Stimulated activated CD8-positive, alpha-beta memory T cell treated with anti-CD3 and anti-CD28 coated beads, Interleukin-4, amount 100 ng/mL, for 4 hours (primary cell): ENCODE measurements at places on chromosomes 5 and 9.

- DNase-seq, result no peak
These were observed 65.7 kb upstream of the SHB start for GRCh38 chr9:38134611-38135237.

- DNase-seq, result no peak
These were observed 340.3 kb downstream of the KCNN2 start for GRCh38 chr5:114702136-114702535.

DNA sequence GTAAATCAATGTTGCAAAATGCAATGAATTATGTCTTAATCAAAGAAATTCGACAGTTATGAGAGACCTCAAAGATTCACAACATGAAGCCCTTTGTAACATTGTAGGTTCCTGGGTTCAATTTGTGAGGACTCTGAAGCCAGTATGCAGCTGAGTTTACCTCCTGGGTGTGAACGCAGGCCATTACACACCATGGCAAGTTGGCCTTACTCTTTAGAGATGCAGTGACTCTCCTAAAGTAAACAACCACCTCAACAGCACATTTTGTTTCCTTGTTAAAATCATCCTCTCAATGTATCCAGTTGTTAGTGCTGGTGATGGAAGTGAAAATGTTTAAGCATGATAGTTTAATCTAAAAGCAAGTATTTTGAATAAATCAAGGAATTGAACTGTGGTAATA lies 73.8 kb downstream of the JAKMIP2 start:
- no peak for DNase-seq

- no peak for DNase-seq
These were observed 63.9 kb downstream of the C9orf152 start for GRCh38 chr9:110143950-110144545.

GRCh38 chr5:74736759-74737158 lies 30.2 kb downstream of the GFM2 start:
- no peak for DNase-seq

DNA sequence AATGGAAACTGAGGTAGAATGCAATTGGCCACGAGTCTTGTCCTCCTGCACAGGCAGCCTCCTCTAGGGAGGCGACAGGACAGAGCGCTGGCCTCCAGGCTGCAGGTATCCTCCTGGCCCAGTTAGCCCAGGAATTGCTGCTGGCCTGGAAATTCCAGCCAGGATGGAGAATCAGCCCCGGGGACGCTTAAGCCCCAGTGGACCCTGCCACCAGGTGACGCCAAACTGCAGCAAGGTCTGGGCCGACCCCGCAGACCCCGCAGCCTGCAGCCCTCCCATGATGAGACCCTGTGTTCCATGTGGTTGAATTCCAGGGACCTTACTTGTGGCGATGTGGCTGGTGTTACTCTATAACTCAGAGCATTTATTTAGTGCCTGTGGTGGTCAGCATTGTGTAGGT lies 7.3 kb downstream of the CACFD1 start:
- no peak for DNase-seq

DNA sequence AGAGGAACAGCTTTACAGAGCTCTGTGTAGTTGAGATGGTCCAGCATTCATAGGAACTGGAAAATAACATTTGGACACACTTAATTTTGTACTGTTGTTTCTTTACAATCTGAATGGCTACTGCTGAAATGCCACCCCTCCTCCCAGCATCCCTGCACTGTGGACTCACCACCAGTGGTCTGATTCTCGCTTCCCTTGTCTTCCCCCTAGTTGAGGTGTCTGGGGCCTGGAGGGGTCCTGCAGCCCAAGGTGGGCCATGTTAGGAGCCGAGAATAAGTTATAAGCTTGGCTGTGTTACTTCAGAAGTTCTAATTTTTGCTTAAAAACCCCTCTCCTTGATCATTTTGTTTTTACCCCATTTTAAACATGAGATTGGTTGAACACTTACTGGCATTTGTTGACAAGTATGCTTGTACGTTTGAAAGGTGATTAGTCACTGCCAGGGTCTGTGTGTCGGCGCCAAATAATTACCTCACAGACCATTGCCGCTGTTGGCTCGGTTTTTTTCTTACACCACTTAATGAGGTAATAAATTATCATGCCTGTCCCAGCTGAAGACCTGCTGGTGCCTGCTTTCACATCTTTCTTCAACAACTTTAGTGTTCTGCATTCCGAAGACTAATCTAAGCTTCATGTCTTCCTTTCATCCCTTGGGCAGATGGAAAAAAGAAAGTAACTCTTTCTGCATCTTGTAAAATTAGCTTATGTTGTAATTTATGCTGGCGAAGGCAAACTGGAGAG lies 65.8 kb downstream of the MCCC2 start:
- no peak for DNase-seq

DNA sequence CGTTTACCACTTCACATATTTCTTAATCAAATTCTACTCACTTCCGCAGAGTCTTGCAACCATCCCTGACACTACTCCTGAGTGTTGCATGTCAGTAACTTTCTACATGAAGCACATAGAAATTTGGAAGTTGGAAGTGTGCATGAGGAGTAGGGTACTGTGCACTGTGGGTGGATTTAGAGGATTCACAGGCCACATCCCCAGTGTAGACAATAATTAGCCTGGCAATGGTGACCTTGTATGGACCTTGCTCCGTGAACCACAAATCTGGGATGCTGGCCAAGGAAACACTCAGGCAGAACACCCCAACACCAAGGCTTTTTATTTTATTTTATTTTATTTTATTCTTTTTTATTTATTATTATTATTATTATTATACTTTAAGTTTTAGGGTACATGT lies 25.5 kb downstream of the CTSL start:
- no peak for DNase-seq

- no peak for DNase-seq
These were observed at the start of gene NKD2 for GRCh38 chr5:1008451-1009358. Gene NKD2, plus strand, starts transcription at chr5:1008802. Its CDS starts 256 bp downstream, at chr5:1009058.

GRCh38 chr9:89564346-89564878 lies 40.4 kb upstream of the GADD45G start:
- no peak for DNase-seq

DNA sequence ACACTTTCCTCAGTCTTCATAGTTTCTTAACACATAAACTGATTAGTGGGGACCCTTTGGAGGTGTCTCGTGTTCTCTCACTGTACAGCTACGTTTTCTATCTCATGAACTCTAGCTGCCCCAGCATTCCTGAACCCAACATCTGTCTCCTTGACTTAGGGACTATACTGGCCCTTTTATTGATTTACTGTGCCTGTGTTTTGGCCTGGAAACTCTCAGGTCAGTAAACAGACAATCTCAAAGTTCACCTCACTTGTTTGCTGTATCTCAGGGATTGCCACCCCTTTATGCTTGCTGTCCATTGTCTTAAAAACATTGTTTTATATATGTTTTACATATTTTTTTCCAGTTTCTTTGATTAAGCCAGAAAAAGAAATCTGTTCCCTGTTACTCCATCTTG lies 222.8 kb downstream of the FAM170A start:
- no peak for DNase-seq

DNA sequence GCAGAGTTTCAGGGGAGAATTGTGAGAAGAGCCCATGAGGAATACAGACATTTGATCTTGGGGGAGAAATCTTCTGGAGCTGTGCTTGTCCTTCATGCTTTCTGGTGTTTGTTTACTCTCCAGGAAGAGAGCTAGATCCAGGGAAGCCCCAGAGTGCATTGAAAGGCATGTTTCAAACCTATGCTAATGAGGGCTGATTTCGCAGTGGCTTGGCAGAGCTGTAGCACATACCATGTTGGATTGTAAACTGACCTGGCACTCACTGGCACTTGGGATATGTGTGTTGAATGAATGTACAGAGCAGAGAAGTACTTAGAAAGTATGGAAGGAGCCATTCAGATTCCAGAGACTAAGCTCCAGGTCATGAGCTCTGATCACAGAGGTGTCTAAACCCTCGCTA lies 30.9 kb downstream of the TNFSF8 start:
- DNase-seq, result no peak
